H7 (cell line): ENCODE measurements at places on chromosomes 13 and 19. TPM values are rescaled to one million over a fixed set of nuclear protein-coding genes. Genes with fewer than 3 reads are reported as not detected.

The DNAAF3 gene
- 0.15 and 2.2 TPM in 2 replicates for total RNA-seq

DNA sequence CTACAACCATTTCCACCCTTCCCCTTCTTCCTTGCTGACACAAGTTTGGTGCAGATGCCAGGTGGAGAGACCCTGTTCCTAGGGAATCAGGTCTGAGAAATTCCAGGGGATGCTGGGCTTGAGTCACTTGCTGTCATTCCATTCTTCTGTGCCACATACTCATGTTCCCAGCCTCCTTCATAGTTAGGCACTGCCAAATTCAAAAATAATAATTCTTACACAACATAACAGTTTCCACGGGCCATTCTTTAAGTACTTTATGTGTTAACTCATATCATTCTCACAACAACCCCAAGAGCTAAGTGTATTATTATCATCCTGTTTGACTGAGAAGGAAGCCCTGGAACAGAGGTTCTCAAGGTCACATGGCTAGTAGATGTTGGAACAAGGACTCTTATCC, 27.1 kb upstream of the POMP start:
- no peak for DNase-seq

GRCh38 chr19:2474232-2475017, 1.5 kb upstream of the GADD45B start:
- peak; percentile 98 for DNase-seq

- DNase-seq, result no peak
Measured at GRCh38 chr13:92775658-92776057, 450.9 kb upstream of the GPC6 start.

- DNase-seq, result peak; percentile 74
Measured at GRCh38 chr19:33248954-33249613, 23.4 kb upstream of the SLC7A10 start.

GRCh38 chr13:76725211-76725610, 161.0 kb downstream of the KCTD12 start:
- DNase-seq, result no peak

GRCh38 chr19:23509686-23510450, 114.6 kb upstream of the ZNF91 start:
- no peak for DNase-seq

The ZNF497 gene
- total RNA-seq, result 3.0 and 3.2 TPM in 2 replicates

DNA sequence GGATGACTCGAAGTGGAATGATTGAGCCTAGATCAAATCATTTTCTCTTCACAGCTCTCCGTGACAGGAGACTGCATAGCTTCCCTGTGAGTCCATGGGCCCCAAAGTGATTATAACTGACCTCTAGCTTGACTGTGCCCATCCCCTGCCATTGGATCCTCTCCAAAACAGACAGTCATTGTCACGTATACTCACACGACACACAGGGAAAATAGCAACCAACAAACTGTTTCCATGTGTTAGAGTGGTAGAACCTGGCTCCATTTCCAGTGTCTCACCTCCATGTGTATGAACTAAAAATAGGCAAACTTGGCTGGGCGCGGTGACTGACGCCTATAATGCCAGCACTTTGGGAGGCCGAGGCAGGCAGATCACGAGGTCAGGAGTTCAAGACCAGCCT, 48.8 kb upstream of the NPAS1 start:
- DNase-seq, result no peak

DNA sequence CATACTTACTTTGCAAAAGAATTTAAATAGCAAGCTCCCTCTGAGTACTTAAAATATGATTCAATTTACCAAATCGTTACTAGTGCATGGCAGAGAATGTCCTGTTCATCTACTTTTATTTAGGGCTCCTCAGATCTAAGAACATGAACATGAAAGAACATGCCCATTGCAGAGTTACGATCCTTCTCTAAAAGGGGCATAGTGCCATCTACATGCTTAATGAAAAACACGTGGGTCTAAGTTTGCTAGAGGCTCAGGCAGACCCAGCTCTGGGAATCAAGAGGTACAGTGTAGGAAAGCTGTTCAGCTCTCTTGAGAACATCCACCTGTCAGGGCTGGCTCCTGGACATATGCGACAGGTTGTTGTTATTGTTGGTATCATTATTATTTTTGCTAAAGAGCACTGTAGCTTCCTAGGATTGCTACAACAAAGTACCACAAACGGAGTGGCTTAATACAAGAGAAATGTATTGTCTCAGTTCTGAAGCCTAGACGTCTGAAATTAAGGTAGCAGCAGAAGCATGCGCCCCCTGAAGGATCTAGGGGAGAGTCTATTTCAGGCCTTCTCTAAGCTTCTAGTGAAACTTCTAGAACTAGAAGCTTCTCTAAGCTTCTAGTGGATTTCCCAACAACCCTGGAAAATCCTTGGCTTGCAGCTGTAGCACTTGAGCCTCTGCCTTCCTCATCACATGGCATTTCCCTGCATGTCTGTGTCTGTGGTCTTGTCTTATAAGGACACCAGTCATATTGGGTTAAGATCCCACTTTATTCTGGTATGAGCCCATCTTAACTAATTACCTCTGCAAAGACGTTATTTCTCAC, 133.9 kb downstream of the DCT start:
- no peak for DNase-seq
